ENCODE measurements at places on chromosomes 2 and 18.

- peak; percentile 63 for DNase-seq
Measured at GRCh38 chr18:33578518-33579348, 714 bp downstream of the ASXL3 start.

DNA sequence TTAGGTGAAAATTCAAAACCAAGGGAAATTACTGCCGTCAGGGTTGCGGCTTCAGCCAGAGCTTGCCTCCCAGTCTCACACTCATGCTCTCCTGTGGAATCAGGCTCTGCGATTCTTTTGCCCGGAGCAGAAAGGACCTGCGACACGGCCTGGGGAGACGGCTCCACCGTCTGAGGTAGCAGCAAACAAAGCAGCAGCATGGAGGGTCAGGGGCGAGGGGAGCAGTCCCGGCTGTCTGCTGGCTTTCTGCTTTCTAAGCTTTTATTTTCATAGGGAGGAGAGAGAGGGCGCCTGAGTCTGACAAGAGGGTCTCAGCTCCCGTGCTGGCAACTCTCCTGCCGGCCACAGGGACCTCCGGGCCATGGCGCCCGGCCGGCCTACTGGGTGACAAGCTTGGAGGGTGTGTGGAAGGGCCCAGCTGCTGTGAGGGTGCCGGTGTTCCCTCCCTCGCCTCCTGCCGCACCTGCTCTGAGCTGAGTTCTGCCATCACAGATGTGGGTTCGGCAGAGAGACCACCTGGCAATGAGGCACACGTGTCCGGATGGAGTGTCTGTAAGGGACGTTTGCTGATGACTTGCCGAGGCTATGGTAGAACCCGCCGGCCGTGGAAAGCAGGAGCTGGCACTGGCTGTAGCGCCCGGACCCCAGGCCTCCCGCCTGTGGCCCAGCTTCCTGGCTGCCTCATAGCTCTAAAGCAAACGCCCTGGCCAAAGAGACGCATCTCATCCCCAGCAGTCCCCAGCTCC lies 66.2 kb upstream of the CTDP1 start:
- DNase-seq = no peak

GRCh38 chr2:14790041-14790640 lies 157.6 kb downstream of the LRATD1 start:
- DNase-seq = no peak

- DNase-seq = no peak
Measured at GRCh38 chr2:46366668-46367052, 69.5 kb downstream of the EPAS1 start.

GRCh38 chr2:235966396-235966795 lies 201.8 kb downstream of the GBX2 start:
- no peak for DNase-seq

GRCh38 chr2:197700960-197701359 lies 4.2 kb upstream of the MARS2 start:
- no peak for DNase-seq

GRCh38 chr2:88698027-88698413 lies 6.5 kb downstream of the RPIA start:
- no peak for DNase-seq

DNA sequence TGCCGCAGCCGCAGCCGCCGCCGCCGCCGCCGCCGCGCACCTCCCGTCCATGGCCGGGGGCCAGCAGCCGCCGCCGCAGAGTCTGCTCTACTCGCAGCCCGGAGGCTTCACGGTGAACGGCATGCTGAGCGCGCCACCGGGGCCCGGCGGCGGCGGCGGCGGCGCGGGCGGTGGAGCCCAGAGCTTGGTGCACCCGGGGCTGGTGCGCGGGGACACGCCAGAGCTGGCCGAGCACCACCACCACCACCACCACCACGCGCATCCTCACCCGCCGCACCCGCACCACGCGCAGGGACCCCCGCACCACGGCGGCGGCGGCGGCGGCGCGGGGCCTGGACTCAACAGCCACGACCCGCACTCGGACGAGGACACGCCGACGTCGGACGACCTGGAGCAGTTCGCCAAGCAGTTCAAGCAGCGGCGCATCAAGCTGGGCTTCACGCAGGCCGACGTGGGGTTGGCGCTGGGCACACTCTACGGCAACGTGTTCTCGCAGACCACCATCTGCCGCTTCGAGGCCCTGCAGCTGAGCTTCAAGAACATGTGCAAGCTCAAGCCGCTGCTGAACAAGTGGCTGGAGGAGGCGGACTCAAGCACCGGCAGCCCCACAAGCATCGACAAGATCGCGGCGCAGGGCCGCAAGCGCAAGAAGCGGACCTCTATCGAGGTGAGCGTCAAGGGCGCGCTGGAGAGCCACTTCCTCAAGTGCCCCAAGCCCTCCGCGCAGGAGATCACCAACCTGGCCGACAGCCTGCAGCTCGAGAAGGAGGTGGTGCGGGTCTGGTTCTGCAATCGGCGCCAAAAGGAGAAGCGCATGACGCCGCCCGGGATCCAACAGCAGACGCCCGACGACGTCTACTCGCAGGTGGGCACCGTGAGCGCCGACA lies 2.4 kb downstream of the POU3F3 start:
- peak; percentile 36 for DNase-seq

DNA sequence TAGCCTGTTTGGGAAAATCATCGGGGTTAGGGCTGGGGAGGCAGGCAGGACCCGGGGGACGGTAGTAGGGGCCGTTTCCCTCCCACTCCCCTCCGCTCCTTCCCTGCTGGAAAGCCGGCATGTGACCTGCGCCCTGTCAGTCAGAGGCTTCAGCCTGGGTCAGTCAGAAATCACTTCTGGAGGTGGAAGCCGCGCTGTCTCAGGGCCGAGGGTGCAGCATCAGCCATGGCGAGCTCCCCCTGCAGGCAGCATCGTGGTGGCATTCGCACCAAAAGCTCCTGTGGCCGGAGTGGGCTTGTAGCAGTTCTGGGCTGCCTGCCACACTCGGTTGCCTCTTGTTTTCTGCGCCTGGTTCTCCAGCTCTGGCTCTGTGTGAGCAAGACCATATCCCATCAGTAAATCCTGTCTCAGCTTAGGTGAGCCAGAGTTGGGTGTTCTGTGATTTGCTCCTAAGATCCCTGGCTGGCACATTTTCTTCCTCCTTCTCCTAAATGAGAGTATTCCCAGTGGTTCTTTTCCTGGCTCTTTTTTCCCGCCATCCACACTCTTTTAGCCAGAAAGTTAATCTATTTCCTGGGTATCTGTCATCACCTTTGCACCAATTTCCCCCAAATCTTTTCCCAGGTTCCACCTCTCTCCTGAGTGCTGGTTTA lies 123.9 kb upstream of the CD302 start:
- DNase-seq = peak; percentile 54

DNA sequence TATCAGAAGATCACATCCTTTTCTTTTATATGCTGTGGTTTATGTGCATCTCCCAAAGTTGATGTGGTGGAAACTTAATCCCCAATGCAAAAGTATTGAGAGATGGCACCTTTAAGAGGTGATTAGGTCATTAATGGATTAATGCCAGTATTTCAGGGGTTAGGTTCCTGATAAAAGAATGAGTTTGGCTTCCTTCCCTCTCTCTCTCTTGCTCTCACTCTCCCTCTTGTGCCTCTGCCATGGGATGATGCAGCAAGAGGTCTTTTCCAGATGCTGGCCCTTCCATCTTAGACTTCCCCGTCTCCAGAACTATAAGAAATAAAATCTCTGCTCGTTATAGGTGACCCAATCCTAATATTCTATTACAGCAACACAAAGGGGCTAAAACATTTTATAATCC lies 85.0 kb downstream of the TTC27 start:
- no peak for DNase-seq

- DNase-seq = no peak
Measured at GRCh38 chr2:62034715-62035114, 129.2 kb downstream of the COMMD1 start.

GRCh38 chr2:210046851-210047500 lies 44.5 kb downstream of the RPE start:
- no peak for DNase-seq

DNA sequence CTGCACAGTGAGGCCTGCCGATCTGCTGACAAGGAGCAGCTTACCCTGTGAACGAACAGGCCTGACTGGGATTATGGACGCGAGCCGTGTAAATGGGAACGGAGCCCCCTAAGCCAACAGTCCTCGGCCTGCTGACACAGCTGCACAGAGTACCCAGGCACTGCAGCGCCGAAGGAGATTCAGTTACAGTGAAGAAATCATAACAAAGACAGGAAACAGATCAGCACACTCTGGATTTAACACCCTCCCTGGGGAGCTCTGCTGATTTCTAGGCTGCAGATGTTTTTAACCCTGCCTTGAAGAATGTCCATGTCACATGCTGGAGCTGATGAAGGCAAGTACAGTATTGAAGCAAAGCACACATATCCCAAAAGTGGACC lies 43.4 kb downstream of the COLEC12 start:
- DNase-seq = peak; percentile 87

DNA sequence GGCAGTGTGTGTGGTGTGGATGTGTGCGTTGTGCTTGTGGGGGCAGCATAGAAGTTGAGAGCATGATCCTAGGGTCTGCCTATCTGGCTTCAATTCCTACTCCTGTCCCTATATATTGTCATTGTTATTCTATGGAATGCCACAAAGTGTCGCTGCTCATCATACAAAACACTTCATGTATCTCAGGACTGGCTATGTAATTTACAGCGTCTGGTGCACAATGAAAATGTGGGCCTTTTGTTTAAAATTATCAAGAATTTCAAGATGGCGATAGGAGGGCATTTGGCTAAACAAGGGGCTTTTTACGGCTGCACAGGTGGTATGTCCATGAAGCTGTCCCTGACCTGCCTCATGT lies 3.4 kb downstream of the SERPINB2 start:
- no peak for DNase-seq

DNA sequence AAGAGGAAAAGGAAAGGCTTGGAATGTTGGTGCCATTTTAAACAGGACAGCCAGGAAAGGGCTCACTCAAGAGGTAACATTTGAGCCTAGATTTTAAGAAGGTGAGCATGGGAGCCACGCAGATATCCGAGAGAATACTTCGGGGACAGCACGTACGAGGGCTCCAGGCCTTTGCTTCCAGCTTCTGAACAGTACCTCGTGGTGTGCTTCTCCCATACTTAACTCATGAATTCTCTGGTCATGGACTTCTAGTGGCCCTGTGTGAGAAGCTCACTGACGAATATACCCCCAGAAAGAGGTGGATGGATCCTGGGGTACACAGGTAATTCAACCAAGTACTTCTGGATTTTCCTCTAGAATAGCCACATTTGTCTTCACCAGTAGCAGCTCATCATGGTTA lies 2.7 kb upstream of the VIT start:
- no peak for DNase-seq

DNA sequence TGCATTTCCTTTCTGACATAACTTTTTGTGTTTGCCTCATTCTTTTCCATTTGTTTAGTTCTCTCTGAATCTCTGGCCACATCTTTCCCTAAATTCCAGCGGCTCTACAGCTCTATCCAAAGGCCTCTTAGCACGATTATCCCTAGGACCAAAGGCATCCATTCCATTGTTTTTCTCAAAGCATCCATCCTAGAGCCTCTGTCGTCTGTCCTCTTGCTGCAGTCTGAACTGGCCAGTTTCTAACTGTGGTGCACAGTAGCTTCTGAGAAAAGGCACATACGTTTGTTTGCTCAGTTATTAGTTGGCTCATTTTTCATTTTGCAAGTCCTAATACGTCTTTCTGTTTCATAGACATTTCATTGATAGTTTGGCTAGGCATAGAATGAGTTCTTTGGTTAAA lies 45.7 kb upstream of the TCF7L1 start:
- DNase-seq = no peak

GRCh38 chr2:142153601-142154000 lies 22.8 kb upstream of the LRP1B start:
- DNase-seq = no peak

DNA sequence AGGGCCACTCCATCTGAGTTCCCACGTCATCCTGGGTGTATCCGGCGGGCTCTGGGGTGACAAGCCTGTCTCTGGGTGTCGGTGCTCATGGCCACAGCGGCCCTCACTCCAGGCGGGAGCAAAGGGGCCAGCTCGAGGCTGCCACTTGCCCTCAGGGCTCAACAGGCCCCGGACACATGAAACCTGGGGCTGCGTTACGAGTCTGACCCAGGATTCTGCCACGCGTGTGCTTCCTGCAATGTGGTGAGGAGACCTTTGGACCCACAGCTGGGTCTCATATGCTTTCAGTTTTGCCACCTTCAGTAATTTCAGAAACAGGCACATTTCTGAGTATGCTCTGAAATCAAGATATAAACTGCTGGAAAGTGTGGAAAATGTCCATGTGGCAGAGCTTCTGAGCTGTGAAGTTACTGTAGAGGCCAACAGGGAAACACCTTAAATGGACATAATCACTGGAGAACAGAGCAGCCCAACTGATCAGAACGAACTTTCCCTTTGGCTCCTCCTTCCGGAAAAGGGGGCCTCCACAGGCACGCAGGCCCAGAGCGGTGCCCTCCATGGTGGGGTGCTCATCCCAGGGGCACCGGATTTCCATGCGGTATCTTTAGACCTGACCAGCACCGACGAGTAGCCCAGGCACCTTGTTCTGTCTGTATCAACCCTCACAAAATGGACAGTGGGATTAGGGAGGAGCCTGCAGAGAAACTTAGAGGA lies 14.1 kb downstream of the PER2 start:
- no peak for DNase-seq

DNA sequence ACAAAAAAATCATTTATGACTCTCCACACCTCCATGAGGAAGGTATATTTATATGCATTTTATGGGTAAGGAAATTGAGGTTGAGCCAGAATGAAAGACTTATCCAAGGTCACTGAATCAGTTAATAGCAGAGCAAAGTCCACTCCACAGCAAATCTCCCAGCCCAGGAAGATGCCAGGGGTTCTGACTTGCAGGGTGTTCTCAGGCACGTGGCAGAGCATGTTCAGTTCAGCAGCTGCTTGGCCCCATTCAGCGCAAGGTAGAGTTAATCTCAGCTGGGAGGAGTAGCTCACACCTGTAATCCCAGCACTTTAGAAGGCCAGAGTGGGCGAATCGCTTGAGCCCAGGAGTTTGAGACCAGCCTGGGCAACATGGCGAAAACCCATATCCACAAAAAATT lies 17.8 kb upstream of the DGKD start:
- DNase-seq = no peak

DNA sequence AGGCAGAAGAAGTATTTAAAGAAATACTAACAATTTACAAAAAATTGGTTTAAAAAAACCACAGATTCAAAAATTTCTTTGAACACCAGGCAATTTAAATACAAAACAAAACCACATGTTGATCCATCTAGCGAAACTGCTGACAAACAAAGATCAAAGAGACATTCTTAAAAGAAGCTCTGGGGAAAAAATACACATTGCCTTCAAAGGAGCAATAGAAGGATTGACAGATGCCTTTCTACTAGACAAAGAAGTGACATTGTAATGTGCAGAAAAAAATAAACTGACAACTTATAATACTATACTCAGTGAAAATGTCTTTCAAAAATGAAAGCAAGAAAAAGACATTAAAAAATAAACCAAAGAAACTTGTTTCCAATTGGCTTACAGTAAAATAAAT lies 12.6 kb upstream of the EIF2AK3 start:
- DNase-seq = no peak

DNA sequence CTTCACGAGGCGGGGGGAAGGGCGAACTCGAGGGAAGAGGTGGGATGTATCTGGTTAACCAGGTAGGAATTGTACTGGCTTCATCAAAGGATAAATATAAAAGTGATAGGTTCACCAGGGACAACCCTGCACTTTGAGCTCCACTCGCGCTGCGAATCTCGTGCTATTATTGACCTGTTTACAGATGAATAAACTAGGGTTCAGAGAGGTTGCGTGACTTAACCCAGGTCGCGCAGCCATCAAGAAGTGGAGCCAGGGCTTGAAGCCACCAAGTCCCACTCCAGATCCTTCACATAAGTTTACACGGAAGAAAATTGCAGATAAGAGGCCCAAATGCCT lies 1.4 kb upstream of the CYP1B1 start:
- DNase-seq = no peak

GRCh38 chr18:74519320-74520095 lies 14.8 kb upstream of the CNDP1 start:
- no peak for DNase-seq

- no peak for DNase-seq
Measured at GRCh38 chr2:219523031-219523671, 8.9 kb downstream of the ASIC4 start.

All from left hindlimb (tissue), 1 donor.